Gastrocnemius medialis (tissue), 4 donors: ENCODE measurements at places on chromosomes 5 and 9.
A peak's percentile ranks its signal among the peaks of the same experiment; 100 is the strongest.

GRCh38 chr9:130660326-130660682, 4.1 kb upstream of the PRDM12 start:
- DNase-seq: no peak

GRCh38 chr5:145236983-145237382, 598.2 kb downstream of the PRELID2 start:
- no peak for DNase-seq

- peak; percentile 64 for DNase-seq
Measured at GRCh38 chr5:80238778-80239679, 16.8 kb downstream of the SERINC5 start.

GRCh38 chr5:16909464-16909863, 26.6 kb downstream of the MYO10 start:
- DNase-seq: no peak

- no peak for DNase-seq
Measured at GRCh38 chr5:140513124-140513523, 34.3 kb upstream of the EIF4EBP3 start.

- no peak for DNase-seq
Measured at GRCh38 chr5:87027570-87027969, 240.1 kb upstream of the RASA1 start.

DNA sequence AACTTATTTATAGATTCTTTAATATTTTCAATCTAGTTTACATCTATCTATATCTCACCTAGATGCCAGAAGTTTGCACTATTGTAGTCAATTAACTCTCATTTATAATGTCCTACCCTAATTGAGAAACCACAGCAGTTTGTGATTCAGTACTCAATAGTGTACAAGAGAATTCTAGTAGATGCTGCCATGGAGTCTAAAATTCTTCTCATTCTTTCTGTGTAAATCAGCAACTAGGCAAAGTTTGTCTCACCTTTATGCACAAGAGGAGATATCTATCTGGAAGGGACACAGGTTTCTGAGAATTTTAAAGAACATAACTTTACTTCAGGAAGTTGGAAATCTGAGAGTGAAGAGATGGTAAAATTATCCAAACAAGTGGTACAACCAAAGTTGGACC, 173.0 kb upstream of the FBXL7 start:
- DNase-seq: no peak

DNA sequence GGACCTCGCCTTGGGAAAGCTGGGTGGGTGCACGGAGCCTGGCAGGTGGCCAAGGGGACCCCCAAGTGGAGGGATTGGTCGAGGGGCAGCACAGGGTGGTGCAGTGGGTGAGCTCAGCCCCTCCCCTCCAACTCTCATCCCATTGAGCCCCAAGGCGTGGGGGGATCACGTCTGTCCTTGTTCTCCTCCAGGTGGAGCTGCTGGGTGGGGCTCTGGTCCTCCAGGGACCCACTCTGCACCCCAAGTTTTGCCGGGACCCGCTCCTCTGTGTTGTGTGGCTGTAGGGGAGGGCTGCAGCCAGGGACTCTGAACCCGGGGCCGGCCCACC, 3.6 kb upstream of the FUT7 start:
- DNase-seq: no peak

DNA sequence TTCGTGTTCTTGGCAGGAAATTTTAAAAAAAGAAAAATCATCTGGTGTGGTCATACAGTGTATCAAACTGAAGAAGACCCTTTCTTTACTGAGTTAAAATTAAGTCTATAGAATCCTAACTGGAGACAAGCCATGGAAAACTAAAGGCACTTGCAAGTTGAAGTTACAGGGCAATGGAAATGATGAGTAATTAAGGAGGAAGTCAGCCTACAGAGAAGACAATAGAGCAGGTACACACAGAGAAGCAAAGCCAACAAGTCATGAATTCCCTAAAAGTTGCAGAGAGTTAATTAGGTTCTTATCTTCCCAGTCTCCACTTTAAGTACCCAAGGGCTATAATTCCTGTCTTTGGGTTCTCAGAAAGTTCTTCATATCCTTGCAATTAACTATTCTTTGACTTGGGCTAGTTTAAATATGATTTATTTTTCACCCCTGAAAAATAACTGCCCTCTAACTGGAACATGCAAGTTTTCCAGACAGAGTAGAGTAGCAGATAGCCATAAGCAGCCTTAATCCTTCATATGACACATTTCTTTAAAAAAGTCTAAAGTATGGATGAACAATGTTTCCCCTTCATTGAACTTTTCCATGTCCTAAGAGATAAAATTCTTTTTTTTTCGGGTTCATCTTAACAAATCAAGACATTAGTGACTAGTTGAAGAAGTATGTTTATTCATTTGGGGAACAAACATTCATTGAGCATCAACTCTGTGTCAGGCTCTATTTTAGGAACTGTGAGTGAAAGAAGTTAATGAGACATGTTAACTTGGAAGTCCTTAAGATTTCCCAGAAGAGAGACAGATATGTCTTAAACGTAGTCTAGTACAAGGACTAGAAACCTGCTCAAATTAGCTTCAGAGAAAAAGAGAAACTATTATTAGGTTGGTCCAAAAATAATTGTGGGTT, 5.2 kb upstream of the ITGA2 start:
- no peak for DNase-seq

DNA sequence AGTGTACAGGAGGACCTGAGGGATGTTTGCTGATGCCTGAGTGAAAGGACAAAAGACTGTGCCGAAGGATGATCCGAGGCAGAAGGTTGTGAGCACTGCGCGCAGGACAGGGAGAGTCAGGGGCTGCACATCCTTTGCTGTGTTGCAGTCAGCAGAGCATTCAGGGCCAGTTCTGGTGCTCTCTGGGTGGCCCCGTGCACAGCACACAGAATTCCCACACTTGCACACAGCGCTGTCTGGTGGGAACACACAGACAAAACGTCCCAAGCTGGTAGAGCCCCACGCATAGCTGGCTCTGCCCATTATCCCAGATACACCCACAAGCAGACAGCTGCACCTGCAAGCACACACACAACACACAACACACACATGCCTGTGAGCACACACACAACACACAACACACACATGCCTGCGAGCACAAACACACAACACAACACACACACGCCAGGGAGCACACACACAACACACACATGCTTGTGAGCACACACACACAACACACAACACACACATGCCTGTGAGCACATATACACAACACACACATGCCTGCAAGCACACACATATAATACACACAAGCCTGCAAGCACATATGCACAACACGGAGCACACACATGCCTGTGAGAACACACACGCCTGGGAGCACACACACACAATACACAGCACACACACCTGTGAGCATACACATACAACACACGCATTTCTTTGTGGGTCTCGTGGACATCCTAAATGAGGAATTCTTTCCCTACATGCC, 74.4 kb downstream of the FGF18 start:
- DNase-seq: no peak

- no peak for DNase-seq
Measured at GRCh38 chr9:89154218-89154617, 24.4 kb downstream of the SHC3 start.

DNA sequence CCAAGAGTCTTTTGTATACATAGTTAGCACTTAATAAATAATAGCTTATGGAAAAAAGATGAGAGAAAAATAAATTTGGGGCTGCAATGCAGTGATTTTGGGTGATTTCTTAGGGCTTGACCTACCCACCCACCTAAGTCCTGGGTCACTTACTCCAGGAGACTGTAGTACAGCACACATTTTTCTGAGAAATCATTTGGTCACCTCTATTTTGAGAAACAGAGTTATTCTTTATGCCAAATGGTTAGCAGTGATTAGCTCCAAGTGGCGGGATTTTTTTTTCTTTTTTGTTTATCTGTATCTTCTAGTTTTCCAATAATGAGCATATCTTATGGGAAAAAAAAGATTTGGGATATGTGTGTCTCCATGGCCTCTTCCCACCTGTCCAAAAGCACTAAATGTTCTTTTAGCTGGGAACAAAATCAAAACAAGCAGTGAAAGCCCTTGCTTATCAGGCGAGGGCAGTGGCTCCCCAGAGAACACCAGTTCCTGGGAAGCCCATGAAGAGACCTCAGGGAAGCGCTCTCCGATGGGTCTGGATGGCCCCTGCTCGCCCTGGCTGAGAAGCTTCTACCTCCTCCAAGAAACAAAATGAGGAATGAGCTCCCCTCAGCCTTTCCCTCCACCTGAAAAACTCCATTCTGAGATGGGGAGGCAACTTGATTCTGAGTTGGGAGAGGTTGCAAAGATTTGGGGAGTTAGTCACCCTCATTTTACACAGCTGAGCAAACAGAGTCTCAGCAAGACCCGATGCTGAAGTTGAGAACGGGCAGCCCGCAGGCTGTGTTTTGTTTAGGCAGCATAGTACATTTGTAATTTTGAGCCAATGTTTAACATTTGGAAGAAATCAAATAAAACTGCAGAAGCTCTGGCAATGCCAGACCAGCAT, 69.9 kb downstream of the CYFIP2 start:
- DNase-seq: no peak

DNA sequence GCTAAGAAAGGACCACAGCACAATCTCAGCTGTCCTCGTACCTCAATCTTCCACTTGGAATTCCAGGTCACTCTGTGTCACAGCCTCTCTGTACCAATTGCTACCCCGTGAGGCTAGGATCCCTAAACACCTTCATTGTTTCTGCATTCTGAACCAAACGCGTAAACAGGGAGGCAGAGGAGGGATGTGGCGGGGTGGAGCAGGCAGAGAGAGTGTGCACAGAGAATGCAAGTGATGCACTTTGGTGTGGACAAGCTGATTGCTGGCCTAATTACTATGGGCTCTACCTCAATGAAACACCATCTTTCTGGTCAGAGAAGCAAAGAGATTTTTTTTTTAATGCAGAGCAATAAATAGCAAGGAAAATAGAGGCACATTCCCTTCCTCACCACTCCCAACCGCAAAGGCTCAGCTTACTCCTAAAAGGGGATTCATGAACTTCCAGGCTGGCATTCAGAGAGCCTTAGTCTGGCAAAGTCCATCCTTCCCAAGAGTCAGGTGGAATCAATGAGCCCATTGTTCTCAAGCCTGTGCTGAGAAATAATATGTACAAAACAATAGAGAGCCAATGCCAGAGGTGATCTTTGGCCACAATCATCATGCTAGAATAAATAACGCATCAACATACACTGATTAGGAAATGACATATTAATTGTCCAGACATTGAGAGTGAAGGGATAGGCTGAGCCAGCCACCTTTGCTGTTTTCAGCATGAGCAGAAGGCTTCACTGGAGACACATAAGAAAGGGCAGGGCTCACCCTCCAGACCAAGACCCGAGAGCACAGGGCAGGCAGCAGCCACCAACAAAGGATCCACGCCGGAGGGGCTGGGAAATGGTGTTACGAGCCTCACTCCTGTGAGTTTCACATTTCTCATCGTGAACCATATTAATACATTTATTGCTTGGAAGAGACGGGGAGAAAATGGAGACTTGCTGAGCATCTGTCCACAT, 278.8 kb downstream of the ENC1 start:
- no peak for DNase-seq

DNA sequence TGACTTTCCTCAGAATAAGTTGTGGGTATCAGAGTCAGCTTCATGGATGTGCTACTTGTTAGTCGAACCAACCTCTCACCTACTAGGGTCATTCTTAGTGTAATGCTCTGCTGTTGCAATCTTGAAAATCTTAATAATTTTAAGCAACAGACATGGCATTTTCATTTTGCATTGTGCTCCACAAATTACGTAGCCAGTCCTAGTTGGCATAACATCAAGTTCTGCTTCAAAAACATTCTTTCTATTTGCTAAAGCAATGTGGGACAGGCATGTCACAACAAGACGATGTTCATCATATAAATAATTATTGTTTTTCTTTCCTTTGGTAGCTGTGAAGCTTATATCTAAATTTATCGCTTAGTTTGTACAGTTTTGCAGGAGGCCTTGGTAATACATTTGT, 39.3 kb upstream of the CDH12 start:
- DNase-seq: no peak

GRCh38 chr5:22611327-22611726, 241.8 kb downstream of the CDH12 start:
- no peak for DNase-seq

GRCh38 chr9:105911104-105911911, 217.0 kb downstream of the TMEM38B start:
- no peak for DNase-seq

GRCh38 chr9:88076286-88077070, 61.8 kb downstream of the SPATA31C2 start:
- no peak for DNase-seq
